ENCODE measurements at places on chromosomes 6 and 20.

DNA sequence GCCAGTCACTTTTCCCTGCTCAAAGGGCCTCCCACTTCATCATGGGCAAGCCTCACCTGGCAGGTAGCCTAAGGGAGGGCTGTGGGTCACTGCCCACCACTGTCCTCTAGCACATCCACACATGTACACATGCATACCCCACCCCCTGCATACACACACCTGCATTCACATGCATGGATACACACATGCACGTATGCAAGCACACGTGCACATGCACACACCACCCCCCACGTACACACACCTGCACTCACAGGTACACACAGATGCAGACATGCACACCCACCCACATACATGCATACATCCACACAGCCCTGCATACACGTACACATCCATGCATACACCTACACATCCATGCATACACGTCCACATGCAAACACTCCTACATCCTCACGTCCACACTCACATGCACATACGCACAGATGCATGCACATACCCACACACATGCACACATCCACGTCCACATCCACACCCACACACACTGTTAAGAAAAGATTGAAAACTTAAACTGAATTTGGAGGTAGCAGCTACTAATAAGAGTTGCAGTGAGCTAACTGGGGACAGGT is 14.0 kb upstream of the EXOC2 start:
- no peak for DNase-seq

DNA sequence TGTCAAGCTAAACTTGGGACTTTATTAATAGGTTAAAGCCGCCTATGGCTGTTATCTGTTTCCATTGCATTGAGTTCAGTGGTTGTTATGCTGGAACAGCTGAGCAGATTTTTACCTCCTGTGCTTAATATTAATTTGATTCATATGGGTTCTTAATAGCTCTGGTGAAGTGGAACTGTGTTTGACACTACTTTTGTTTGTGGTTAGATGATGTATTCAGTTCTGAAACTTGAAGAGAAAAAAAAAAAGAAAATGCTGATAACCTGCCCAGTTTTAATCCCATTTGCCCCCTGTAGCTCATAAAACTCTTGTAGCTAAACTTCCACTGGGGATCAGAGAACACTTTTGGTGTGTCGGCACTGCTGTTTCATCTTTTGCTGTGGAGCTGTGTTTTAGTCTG is 117.8 kb downstream of the ZDHHC14 start:
- DNase-seq, result no peak

GRCh38 chr6:7976485-7977056 is 66.0 kb upstream of the TXNDC5 start:
- no peak for DNase-seq

- DNase-seq, result no peak
Observed at GRCh38 chr20:15986690-15987089, 586.6 kb downstream of the KIF16B start.

DNA sequence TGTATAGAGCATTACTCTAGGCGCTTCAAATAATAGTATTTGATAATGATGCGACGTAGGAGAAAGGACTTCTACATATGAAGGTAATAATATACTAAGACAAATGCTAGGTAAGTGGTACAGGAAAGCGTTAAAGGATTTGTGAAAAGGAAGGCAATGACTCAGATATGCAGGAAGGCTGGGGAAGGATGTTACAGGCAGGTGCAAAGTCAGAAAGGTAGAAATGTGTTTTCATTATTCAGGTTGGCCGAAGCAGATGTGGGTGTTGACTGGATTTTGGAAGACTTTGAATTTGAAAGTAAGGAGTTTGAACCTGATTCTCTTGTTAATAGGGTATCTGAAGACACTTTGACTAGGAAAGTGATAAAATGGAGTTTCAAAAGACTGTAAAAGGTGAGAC is 51.0 kb downstream of the STK4 start:
- DNase-seq, result no peak

- DNase-seq, result no peak
Observed at GRCh38 chr20:10307359-10307735, 88.7 kb downstream of the SNAP25 start.

Data from smooth muscle cell of the brain vasculature (primary cell).